ENCODE measurements at places on chromosomes 16 and 17.

DNA sequence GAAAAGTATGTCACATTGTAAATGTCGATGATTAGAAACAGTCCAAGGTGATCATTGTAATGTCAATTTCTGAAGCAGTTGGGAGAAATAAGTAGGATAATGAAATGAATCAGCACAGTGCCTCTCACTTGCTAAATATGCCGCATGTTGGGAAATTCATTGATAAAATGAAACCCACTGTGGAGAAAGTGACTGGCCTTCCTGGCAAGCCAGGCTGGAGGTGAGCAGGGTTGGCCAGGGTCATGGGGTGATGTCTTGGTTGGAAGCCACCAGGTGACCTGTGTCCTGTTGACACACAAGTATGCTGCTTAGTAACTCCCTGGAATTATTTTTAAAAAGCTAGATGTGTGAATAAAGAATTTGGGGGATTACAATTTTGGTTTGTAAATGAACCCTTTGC is 14.9 kb upstream of the WNT9B start:
- DNase-seq, result no peak

DNA sequence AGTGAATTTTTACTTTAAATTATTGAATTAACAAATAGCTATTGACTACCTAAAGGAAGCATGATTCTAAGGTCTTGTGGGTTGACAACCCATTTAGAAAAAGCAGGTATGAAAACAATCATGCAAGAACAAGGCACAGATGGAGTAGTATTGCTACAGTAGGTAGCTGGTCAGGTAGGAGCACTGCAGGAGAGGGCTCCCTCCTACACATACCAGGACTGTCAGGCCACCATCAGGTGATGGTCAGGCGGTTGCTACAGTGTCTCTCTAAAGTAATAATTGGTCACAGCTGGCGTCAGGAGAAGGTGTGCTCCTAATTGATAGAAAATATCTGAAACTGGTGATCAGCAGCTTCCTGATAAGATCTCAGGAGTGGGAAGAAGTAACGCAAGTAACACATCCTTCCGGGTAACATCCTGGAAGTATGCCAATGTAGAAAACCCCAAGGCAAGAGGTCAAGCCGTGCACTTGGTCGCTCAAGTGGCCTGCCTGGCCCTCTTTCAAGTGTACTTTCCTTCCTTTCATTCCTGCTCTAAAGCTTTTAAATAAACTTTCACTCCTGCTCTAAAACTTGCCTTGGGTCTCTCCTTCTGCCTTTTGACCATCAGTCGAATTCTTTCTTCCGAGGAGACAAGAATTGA is 486.5 kb downstream of the TMEM114 start:
- no peak for DNase-seq

GRCh38 chr17:28249706-28250105 is 69.3 kb upstream of the TMEM97 start:
- DNase-seq, result no peak

DNA sequence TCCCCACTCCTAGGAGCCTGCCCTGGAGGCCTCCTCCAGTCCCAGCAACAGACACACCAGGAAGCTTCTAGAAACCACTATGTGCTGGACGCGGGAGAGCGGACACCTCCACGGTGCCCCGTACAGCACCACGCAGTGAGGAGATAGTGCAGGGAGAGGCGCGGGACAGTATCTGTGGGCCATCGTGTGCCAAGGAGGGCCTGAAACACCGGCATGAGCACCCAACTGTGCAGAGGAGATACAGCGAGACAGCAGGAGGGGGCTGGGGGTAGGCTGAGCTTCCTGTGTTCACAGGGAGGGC is 57.7 kb downstream of the ZNF778 start:
- no peak for DNase-seq

DNA sequence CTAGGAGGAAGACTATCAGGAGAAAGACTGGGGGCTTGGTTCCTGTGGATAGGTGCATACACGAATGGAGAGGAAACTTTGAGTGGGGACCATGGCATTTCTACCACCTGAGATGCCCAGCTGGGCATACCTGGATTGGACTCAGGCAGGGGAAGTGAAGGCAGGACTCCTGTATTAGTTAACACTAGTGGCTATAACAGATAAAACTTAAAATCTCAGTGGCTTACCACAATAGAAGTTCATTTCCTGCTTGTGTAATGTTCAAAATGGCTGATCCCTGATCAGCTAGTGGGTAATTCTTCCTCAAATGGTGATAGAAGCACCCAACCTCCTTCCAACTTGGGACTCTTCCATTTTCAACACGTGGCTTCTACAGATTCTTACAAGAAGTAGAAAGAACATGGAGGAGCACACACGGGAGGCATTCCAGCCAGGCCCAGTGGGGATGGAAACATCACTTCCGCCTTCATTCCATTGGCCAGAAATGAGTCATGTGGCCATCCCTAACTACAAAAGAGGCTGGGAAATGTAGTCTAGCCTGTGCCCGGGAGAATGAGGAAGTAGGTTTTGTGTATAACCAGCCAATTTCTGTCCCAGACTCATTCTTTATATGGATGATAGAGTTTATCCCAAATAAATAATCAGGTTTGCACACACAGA is 112.1 kb downstream of the UTP18 start:
- peak; percentile 80 for DNase-seq

Measured in posterior cingulate gyrus (tissue), 11 donors.